ENCODE measurements at places on chromosomes 7 and 10. TPM values are rescaled to one million over a fixed set of nuclear protein-coding genes. Genes with fewer than 3 reads are reported as not detected.
A peak's percentile ranks its signal among the peaks of the same experiment; 100 is the strongest.

DNA sequence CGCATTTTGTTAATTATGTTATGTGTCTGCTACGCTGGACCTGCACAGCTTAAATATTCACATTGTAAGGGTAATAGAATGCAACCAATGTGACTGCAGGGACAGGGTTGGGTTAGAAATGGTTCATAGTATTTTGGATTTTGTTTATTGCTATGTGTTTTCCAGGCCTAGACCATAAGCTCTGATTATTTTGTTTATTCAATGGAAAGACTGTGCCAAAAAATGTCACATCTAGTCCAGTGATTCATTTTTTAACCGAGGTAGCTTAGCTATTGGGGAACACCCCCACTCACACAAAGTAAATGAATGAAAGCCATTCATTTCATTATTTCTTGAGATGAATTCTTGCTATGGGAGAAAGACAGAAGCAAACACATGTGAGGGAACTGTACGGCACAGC lies 516.5 kb upstream of the ANKRD30A start:
- peak; percentile 45 for DNase-seq

DNA sequence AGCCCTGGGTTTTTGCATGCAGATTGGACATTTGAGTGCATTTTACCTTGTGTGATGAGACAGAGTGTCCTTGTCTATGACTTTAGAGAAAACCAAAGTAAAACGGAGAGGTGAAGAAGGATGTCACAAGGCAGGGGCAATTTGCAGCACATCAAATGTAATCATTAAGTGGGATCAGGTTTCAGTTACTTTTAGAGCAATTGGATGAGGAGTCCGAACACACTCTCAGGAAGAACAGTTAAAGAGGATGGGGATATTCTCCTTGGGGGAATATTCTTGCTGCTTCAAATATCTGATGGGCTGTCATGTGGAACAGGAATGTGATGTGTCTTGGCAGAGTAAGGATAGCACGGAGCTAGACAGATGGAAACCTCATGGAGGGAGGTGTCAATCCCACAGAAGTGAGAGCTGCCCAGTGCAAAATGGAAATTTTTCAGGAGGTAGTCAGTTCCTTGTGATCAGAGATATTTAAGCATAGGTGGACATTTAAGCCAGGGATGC lies 757 bp downstream of the RAB19 start:
- DNase-seq: no peak

The ZNF804B gene
- not detected for total RNA-seq

The CHST3 gene
- 11.5 TPM for total RNA-seq

The RTKN2 gene
- total RNA-seq: 4.8 TPM

DNA sequence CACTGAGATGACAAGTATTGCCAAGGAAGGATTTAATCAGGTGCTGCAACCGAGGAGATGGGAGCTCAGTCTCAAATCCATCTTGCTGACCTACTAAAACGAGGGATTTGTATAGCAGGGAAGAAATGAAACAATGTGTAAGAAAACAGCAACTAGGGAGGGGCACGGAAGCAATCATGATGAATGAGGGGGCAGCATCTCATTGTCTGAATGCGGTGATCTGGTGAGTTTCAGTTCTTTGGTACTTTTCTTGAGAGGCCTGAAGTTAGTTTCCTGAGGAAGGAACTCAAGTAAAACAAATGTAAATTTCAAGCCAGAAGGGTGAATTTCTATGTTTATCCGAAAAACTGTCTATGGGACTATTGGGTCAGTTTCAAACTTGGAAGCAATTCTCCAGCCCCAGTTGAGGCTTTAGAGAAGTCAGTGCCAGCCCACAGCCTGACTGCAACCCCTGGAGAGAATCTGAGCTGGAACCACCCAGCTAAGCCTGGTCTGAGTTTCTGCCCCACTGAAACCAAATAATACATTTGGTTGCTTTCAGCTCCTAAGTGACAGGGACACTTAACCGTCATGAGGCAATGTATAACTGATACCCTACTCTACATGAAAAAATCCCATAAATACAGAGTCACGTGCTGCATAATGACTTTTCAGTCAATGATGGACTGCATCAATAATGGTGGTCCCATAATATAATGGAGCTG lies 45.8 kb upstream of the TNS3 start:
- DNase-seq: no peak
